ENCODE measurements at places on chromosomes 6 and 20. TPM values are rescaled to one million over a fixed set of nuclear protein-coding genes. Genes with fewer than 3 reads are reported as not detected.

KIAA1586 gene
- 12.7 TPM for total RNA-seq

TGM3 gene
- total RNA-seq: not detected

- H3K27ac ChIP-seq: no peak overlapping the region
These were observed 44.2 kb upstream of the RIPPLY2 start for GRCh38 chr6:83808926-83809325.

ZKSCAN4 gene
- total RNA-seq: 4.8 TPM

GRCh38 chr20:32707691-32708581 is 34.2 kb upstream of the C20orf203 start:
- no peaks in the 10 kb centered on the region for H3K4me1 ChIP-seq
- no peaks in the 10 kb centered on the region for H3K27me3 ChIP-seq
- H3K4me3 ChIP-seq: no peak overlapping the region
- no peaks in the 10 kb centered on the region for H3K36me3 ChIP-seq
- no peak for DNase-seq

DNA sequence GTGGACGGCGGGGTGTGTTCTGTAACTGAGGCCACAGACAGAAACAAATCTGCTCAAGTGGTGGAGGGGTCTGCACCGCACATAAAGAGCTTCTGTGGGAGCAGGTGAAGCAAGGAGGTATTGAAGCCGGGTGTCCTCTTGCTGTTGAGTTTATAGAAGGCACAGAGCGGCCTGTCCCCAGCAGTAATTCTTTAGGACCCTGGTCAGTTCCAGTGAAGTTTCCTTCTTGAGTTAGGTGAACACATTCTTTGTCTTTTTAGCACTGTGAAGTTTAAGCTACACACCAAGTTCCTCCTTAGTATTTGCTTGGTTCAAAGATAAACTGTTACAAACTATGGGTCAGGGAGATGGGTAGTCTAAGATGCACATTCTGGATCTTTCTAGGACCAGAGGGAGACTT is 6.1 kb downstream of the PRDM1 start:
- no peaks in the 10 kb centered on the region for H3K27me3 ChIP-seq
- no peak overlapping the region for H3K4me3 ChIP-seq
- H3K4me1 ChIP-seq: peaks cover 5% of the 10 kb centered on the region
- H3K27ac ChIP-seq: no peak overlapping the region
- no peaks in the 10 kb centered on the region for H3K36me3 ChIP-seq

- H3K27ac ChIP-seq: no peak overlapping the region
- no peak overlapping the region for H3K4me3 ChIP-seq
- DNase-seq: no peak
These were observed 8.9 kb downstream of the EHMT2 start for GRCh38 chr6:31888276-31889258.

GRCh38 chr20:62697468-62697912 is 11.1 kb upstream of the NTSR1 start:
- H3K27ac ChIP-seq: no peak overlapping the region
- no peaks in the 10 kb centered on the region for H3K27me3 ChIP-seq
- no peaks in the 10 kb centered on the region for H3K36me3 ChIP-seq
- H3K4me3 ChIP-seq: no peak overlapping the region
- H3K4me1 ChIP-seq: peaks cover under 1% of the 10 kb centered on the region
- DNase-seq: no peak

AHI1 gene
- total RNA-seq: 29.6 TPM

DNA sequence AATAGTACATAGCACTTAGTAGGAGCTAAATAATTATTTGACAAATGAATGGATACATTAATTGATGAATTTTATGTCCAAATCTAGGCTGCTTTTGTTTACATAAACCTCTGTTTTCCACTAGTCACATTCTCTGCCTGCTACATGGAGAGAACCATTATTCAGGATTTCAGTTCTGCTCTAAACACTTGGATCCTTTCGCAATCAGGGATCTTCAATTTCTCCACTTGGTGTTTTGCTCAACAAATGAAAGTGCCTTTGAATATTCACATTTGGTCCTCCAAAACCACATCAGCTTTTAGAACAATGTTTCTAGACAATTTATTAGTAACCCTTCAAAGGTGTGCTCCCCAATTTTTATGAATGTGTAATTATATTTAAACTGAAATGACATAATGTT is 30.6 kb upstream of the HLA-DQB1 start:
- H3K36me3 ChIP-seq: no peaks in the 10 kb centered on the region
- no peaks in the 10 kb centered on the region for H3K27me3 ChIP-seq
- DNase-seq: no peak
- no peak overlapping the region for H3K27ac ChIP-seq
- no peak overlapping the region for H3K4me3 ChIP-seq
- H3K4me1 ChIP-seq: no peaks in the 10 kb centered on the region

DNA sequence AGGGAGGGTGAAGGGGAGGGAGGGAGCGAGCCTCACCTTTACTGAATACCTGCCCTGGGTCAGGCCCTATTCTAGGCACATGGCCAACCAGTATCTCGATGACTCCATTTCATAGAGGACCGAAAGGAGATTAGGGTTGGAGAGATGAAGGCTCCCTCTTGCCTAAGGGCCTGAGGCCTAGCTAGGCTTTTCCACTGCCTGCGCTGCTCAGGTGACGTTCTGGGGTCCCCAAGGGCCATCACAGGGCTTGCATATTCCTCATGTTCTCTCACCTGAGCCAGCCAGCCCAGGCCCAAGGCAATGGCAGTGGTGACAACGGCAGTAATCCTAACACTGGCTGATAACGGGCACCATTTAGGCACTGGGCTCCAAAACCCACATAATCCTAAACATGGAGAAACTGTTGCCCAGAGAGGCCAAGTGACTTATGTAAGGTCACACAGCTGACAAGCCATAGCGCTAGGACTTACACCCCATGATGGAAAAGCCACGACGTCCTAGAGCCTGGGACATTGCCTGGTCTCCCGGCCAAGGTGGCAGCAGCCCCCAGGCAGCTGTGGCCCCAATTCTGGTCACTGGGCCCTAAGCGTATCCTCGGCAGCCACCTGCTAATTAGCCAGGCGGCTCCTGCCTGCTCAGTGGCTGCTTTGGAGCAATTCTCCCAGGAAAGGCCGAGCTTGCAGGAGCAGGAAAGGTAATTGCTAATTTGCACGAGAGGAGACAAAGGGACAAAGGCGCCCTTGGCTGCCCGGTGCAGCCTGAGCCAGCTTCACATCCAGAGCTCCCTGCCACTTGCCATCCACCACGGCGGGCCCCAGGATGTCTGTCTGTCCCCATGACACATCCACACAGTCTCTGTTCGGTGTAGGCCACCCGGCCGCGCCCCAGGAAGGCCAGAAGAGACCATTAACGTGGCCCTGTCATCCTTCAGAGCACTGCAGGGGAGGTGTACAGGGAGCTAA is 21.5 kb downstream of the NOL4L start:
- no peaks in the 10 kb centered on the region for H3K27me3 ChIP-seq
- peaks cover 32% of the 10 kb centered on the region for H3K4me1 ChIP-seq
- no peak overlapping the region for H3K4me3 ChIP-seq
- no peaks in the 10 kb centered on the region for H3K36me3 ChIP-seq

DNA sequence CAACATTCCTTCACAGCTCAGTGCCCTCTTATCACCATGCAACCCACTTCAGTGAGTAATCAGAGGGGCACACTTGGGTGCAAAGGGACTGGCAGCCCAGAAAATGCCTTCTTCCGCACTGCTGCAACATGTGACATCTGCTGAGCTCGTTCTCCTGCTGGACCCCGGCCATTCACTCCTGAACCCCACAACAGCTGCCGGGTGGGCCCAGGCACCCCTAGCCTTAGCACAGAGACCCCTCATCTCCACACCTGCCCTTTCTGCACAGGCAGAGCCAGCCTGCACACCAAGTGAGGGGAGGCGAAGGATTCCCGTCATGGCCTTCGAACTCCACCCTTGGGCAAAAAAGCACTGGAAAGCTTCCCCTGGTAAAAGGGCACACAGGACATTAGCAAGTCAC is 164.3 kb upstream of the RIN2 start:
- H3K36me3 ChIP-seq: no peaks in the 10 kb centered on the region
- no peak for DNase-seq
- no peak overlapping the region for H3K27ac ChIP-seq
- 0 out of 2 replicates have a peak, but pooled peaks cover 10% of the 10 kb centered on the region for H3K27me3 ChIP-seq
- no peak overlapping the region for H3K4me3 ChIP-seq
- no peaks in the 10 kb centered on the region for H3K4me1 ChIP-seq

RGS17 gene
- total RNA-seq: 3.9 TPM

DNA sequence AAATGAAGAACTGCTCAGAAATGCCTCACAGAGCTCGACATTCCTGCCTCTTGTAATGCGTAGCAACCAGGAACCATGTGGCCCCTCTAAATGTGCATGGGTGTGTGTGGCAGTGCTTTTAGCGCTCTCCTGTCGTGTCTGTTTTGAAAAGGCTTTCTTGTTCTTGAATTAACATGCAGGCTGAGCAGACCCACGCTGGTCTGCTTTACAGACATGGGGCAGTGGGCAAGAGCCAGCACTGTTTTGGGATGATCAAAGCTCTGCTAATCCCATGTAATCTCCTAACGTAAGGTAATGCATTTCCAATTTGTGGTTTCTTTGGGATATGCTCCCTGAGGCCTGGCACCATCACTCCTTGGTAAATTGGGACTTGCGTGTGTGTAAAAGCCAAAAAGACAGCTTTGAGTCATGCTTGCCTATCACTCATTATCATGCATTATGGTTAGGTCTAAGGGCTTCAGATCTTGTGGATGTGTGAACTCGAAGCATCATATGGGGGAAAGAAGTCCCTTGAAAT is 11.8 kb downstream of the RIPOR2 start:
- H3K4me1 ChIP-seq: no peaks in the 10 kb centered on the region
- no peak overlapping the region for H3K4me3 ChIP-seq
- DNase-seq: no peak
- H3K27me3 ChIP-seq: no peaks in the 10 kb centered on the region
- H3K36me3 ChIP-seq: no peaks in the 10 kb centered on the region

APOM gene
- 2.2 TPM for total RNA-seq

ATP6V1G2 gene
- 1.8 TPM for total RNA-seq

GRCh38 chr6:6256886-6257285 is 63.6 kb downstream of the F13A1 start:
- peaks cover 14% of the 10 kb centered on the region for H3K27me3 ChIP-seq
- H3K27ac ChIP-seq: no peak overlapping the region
- H3K4me3 ChIP-seq: no peak overlapping the region
- no peak for DNase-seq

DNA sequence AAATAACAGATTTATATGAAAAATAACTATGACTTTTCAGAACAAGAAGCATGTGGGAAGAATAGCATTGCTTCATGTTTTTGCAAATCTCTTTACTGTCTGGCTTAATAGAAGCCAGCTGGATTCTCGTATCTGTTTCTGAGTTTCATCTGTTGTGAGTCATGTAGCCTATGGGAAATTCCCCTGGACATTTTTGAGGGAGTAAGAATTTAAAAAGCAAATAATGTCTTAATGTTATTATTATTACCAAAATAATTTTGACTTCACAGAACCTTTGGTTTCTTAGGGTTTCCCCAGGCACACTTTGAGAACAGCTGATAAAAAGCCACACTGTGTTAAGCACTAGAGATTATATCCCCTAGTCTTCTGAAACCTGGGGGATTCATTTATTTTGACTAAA is 75.8 kb downstream of the SYCP2L start:
- DNase-seq: no peak
- H3K27ac ChIP-seq: no peak overlapping the region
- H3K27me3 ChIP-seq: no peaks in the 10 kb centered on the region

DNA sequence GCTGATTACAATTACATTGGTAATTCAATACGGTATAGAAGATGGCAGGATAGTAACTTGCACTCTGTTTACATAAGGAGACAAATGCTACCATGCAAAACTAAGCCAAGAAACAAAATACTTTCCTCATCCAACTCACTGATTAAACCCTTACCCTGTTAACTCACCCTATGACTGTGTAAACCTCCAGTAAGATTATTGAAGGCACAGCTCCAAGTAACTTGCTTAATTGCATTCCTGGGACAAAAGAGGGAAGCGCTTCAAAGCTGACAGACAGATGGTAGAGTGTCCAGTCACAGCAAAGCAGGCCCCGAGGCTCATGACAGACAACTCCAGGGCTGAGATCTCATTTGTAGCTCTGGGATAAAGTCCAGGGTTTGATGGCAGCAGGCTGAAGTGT is 6.9 kb upstream of the KIF16B start:
- DNase-seq: no peak
- no peaks in the 10 kb centered on the region for H3K27me3 ChIP-seq
- no peak overlapping the region for H3K4me3 ChIP-seq
- no peak overlapping the region for H3K27ac ChIP-seq
- no peaks in the 10 kb centered on the region for H3K36me3 ChIP-seq

CNKSR3 gene
- total RNA-seq: 15.4 TPM

STMND1 gene
- total RNA-seq: not detected

DNA sequence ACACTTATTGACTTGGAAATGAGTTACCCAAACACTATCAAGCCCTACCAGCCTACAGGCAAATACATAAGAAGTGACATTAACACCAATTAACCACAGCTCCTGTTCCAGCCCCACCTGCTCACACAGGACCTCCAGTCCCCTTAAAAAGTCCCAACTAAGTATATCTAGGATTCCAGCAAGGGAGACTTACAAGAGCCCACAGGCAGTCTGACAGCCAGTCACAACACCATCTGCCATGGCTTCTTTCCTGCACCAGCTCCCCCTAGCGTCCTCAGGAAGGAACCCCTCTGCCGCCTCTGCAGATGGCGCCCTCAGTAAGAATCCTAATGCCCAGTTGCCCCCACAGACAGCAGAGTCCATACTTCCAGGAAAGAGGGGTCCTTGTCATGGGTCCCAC is 122.1 kb downstream of the HIVEP2 start:
- no peaks in the 10 kb centered on the region for H3K36me3 ChIP-seq
- H3K4me1 ChIP-seq: no peaks in the 10 kb centered on the region
- DNase-seq: no peak
- no peak overlapping the region for H3K4me3 ChIP-seq

IL17F gene
- not detected for total RNA-seq

DNA sequence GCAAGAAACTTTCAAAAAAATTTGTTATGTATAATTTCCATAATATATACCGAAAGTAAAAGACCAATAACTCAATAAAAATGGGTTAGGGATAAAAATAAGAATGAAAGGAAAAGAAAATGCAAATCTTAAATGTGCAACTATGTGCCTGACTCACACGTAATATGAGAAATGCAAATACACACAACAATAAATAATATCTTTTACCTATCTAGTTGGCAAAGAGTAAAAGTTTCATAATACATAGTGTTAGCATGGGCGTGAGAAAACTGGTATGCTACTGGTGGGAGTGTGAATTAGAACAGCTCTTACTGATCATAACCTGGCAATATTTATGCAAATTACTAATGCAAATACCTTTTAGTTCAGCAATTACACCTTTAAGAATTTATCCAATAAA is 438.5 kb upstream of the CITED2 start:
- DNase-seq: no peak
- no peak overlapping the region for H3K4me3 ChIP-seq
- H3K27ac ChIP-seq: no peak overlapping the region
- no peaks in the 10 kb centered on the region for H3K36me3 ChIP-seq

- no peak overlapping the region for H3K27ac ChIP-seq
- no peak overlapping the region for H3K4me3 ChIP-seq
- peaks cover 4% of the 10 kb centered on the region for H3K4me1 ChIP-seq
- H3K36me3 ChIP-seq: no peaks in the 10 kb centered on the region
- DNase-seq: no peak
- peaks cover 2% of the 10 kb centered on the region for H3K27me3 ChIP-seq
These were observed 7.3 kb upstream of the GFRA4 start for GRCh38 chr20:3670511-3670910.

- H3K36me3 ChIP-seq: no peaks in the 10 kb centered on the region
- H3K4me1 ChIP-seq: no peaks in the 10 kb centered on the region
- H3K27me3 ChIP-seq: peaks cover 23% of the 10 kb centered on the region
- no peak for DNase-seq
These were observed 160.7 kb upstream of the KCNQ5 start for GRCh38 chr6:72461144-72461543.

PPP1R3G gene
- total RNA-seq: 0.27 TPM

- H3K36me3 ChIP-seq: no peaks in the 10 kb centered on the region
- H3K4me3 ChIP-seq: no peak overlapping the region
These were observed 103.6 kb downstream of the PDE7B start for GRCh38 chr6:135955099-135955498.

STX11 gene
- 0.69 TPM for total RNA-seq
